Suprapubic skin (tissue), 4 donors: ENCODE measurements at places on chromosomes 12 and 14. TPM values are rescaled to one million over a fixed set of nuclear protein-coding genes. Genes with fewer than 3 reads are reported as not detected.

CYP46A1 gene
- total RNA-seq: not detected

KITLG gene
- 11.8 TPM for total RNA-seq

PAWR gene
- 59.2 TPM for total RNA-seq

TCL1B gene
- not detected for total RNA-seq

CD4 gene
- 3.6 TPM for total RNA-seq

AMDHD1 gene
- 1.8 TPM for total RNA-seq

PRIMA1 gene
- 3.1 TPM for total RNA-seq

GALNT16 gene
- 3.3 TPM for total RNA-seq

OTOGL gene
- total RNA-seq: 0.79 TPM

KRT7 gene
- total RNA-seq: 140 TPM

PLEKHG7 gene
- total RNA-seq: not detected

NUP37 gene
- 22.1 TPM for total RNA-seq

CAPZA3 gene
- 5.3 TPM for total RNA-seq

DUSP16 gene
- total RNA-seq: 27.1 TPM

HIGD1C gene
- total RNA-seq: not detected

TPH2 gene
- not detected for total RNA-seq

TDRD9 gene
- 1.0 TPM for total RNA-seq

DEPDC4 gene
- total RNA-seq: 0.72 TPM

SLC6A13 gene
- total RNA-seq: not detected

TMEM52B gene
- total RNA-seq: not detected

CIROP gene
- total RNA-seq: not detected

PLEKHD1 gene
- 3.5 TPM for total RNA-seq

NFE2 gene
- total RNA-seq: 1.4 TPM

SRRM4 gene
- total RNA-seq: not detected

SOCS2 gene
- 6.6 TPM for total RNA-seq

SOX5 gene
- total RNA-seq: 110 TPM

CTSG gene
- total RNA-seq: 4.5 TPM

SAMD4A gene
- 9.0 TPM for total RNA-seq

PLD4 gene
- not detected for total RNA-seq

C12orf42 gene
- not detected for total RNA-seq

ERBB3 gene
- 147 TPM for total RNA-seq

ADCY4 gene
- total RNA-seq: 4.4 TPM

RAPGEF3 gene
- total RNA-seq: 9.3 TPM

REP15 gene
- total RNA-seq: 1.8 TPM

GPRC5D gene
- total RNA-seq: 2.2 TPM

BHLHE41 gene
- 7.2 TPM for total RNA-seq

GAS2L3 gene
- 6.1 TPM for total RNA-seq

MIP gene
- not detected for total RNA-seq

VASH1 gene
- total RNA-seq: 4.5 TPM

TBX3 gene
- total RNA-seq: 31.5 TPM

WIF1 gene
- 3.0 TPM for total RNA-seq
